ENCODE measurements at places on chromosomes 2 and 18.

GRCh38 chr2:181124497-181124896 lies 144.1 kb downstream of the UBE2E3 start:
- no peak for DNase-seq

- no peak for DNase-seq
These were observed 2.5 kb upstream of the ASIC4 start for GRCh38 chr2:219511547-219512325.

GRCh38 chr2:141589314-141589713 lies 541.5 kb downstream of the LRP1B start:
- DNase-seq, result no peak

DNA sequence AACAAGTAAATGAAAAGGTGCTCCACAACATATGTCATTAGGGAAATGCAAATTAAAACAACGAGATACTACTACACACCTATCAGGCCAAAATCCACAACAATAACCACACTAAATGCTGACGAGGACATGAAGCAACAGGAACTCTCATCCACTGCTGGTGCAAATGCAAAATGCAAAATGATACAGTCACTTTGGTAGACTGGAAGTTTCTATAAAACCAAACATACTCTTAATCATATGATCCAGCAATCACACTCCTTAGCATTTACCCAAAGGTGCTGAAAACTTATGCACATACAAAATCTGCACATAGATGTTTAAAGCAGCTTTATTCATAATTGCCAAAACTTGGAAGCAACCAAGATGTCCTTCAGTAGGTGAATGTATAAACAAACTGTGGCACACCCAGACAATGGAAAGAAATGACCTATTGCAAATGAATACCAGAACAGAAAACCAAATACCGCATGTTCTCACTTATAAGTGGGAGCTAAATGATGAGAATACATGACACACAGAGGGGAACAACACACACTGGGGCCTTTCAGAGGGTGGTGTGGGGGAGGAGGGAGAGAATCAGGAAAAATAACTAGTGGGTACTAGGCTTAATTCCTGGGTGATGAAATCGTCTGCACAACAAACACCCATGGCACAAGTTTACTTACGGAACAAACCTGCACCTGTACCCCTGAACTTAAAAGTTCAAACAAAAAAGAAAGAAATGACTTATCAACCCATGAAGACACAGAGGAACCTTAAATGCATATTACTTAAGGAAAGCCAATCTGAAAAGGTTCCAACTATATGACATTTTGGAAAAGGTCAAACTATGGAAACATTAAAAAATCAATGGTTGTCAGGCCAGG lies 80.4 kb downstream of the ASXL2 start:
- DNase-seq, result no peak

DNA sequence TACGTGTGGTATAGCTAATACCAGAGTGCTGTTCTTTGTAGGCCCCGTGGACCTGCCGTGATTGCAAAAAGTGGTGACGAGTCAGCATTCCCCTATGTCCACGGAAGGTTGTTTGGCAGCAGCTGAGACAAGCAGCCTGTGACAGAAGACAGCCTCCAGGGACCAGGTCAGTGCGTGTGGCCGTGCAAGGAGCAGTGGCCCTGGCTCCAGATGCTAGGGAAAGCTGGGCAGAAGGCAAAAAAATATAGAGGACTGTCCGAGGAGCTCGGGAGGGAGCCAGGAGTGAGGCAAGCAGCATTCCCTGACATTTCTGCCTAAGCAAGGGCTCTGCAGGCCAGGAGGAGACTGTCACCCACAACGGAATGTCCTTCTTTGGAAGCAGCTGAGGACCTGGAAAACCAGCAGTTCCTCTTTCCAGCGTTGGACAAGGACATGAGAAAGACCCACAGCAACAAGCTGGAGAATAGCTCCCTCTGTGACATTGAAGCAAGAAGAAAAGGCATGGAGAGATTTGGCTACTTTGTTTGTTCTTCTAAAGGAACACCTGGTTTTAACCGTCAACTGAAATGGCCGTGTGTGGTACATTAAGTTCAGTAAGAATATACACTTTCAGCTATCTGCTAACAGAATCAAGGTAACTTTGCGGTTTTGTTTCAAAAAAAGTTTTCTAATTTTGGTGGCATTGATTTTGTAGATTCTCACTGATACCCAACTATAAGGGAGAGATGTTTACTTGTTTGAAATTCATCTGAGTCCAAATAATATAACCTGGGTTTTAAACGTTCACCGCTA lies 58.3 kb downstream of the NPAS2 start:
- no peak for DNase-seq

DNA sequence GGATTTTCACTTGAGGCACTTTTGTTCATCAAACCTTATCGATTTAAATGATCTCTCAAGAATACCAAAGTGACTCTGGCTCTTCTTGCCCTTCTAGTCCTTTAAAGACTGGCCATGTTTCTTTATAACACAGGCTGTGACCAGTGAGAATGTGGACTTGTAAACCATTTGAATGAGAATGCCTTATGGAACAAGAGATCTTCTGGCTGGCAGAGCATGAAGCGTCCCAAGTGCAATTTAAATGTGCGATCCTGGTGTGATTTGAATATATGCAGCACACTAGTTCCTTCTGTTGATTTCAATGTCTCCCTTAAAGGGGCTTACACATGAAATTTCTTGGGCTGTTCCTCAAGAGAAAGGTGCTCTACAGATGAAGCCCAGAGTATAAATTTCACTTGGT lies 262.4 kb upstream of the CCDC68 start:
- DNase-seq, result no peak

DNA sequence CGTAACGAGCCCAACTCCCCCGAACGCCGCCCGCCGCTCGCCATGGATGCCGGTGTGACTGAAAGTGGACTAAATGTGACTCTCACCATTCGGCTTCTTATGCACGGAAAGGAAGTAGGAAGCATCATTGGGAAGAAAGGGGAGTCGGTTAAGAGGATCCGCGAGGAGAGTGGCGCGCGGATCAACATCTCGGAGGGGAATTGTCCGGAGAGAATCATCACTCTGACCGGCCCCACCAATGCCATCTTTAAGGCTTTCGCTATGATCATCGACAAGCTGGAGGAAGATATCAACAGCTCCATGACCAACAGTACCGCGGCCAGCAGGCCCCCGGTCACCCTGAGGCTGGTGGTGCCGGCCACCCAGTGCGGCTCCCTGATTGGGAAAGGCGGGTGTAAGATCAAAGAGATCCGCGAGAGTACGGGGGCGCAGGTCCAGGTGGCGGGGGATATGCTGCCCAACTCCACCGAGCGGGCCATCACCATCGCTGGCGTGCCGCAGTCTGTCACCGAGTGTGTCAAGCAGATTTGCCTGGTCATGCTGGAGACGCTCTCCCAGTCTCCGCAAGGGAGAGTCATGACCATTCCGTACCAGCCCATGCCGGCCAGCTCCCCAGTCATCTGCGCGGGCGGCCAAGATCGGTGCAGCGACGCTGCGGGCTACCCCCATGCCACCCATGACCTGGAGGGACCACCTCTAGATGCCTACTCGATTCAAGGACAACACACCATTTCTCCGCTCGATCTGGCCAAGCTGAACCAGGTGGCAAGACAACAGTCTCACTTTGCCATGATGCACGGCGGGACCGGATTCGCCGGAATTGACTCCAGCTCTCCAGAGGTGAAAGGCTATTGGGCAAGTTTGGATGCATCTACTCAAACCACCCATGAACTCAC lies 673 bp downstream of the PCBP1 start:
- DNase-seq, result peak; percentile 29

- DNase-seq, result no peak
These were observed at the start of gene MPP4 for GRCh38 chr2:201698588-201699226. TSS of gene MPP4 (minus strand) at chr2:201698644. CDS start at chr2:201693954, 4,690 bp downstream.

DNA sequence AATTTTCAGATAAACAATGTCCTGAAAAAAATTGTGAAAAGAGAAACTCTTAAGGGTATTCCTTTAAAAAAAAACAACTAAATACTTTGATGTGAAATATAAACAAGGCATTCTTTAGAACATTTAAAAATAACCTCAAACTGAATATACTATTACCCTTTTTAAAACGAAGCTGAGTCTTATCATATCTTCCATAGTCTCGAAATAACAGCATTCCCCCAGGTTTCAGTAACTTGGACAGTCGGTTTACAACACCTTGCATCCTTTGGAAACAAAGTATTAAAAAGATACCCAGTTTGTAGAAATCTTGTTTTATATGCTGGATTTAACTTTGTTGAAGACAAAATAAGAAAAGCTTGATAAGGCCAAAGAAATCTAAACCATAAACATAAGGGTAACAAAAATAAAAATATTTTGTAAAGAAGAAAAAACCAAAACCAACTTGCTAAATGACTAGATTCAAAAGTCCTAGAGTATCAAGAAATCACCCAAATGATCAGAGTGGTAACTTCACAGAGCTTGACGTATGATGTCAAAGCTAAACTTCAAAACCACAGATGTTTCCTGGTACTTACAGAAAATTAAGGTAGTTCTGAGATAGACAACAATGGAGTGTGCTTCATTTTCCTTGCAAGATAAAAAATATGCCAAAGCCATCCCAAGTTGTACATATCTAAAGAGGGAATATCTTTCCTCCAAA lies 107.8 kb downstream of the METTL8 start:
- no peak for DNase-seq

DNA sequence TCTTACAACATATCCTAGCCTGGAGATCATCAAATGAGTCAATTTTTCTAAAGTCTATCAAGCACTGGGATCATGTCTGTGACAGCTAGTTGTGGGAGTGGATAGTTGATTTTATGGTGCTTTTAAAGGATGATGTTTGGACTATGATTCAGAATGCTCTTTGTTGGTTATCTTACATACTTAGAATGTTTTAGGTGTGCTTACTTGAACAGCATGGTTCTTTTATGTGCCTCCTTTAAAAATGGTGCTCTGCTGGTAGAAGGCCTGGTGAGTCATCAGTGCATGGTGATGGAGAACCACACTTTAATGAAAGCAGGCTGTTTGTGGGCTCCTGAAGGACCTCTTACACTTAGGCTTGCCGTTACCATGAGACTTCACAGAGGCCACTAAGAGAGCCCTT lies 682.7 kb upstream of the FANCL start:
- no peak for DNase-seq

- DNase-seq, result no peak
These were observed 14.7 kb downstream of the NIFK start for GRCh38 chr2:121721926-121722325.

DNA sequence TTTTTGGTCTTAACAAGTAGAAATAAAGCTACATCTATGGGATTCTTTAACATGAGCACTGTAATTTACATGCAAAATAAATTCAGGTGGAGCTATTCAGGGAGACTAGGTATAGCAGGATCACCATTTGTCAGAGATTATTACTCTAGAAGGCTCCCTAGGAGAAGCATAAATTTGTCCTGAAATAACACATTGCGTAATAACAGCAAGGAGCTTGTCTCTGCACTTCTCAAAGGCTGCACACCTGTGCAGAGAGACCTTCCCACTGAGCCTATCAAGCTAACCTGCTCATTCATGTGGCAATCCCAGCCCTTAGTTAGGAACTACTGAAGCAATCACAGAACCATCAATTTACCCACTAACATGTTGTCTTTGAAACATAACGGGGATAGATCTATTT lies 437.4 kb upstream of the MC4R start:
- DNase-seq, result no peak

DNA sequence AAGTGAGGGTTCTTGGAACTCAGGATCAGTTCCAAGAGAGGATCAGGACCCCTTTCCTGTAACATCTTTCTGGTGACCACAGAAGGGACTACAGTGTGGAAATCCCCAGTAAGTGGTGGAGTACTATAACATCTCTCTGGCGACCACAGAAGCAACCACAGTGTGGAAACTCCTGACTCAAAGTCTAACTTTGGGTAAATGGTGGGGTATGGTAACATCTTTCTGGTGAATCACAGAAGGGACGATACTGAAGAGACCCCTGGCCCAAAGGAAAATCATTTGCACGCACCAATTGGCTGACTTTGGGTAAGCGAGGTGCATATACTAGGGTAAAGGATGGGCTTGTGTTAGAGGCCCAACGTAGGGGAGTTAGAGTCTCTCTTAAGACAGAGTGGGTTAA lies 56.3 kb upstream of the GULP1 start:
- DNase-seq, result no peak

- DNase-seq, result no peak
These were observed 86.6 kb downstream of the ASB1 start for GRCh38 chr2:238513346-238513745.

DNA sequence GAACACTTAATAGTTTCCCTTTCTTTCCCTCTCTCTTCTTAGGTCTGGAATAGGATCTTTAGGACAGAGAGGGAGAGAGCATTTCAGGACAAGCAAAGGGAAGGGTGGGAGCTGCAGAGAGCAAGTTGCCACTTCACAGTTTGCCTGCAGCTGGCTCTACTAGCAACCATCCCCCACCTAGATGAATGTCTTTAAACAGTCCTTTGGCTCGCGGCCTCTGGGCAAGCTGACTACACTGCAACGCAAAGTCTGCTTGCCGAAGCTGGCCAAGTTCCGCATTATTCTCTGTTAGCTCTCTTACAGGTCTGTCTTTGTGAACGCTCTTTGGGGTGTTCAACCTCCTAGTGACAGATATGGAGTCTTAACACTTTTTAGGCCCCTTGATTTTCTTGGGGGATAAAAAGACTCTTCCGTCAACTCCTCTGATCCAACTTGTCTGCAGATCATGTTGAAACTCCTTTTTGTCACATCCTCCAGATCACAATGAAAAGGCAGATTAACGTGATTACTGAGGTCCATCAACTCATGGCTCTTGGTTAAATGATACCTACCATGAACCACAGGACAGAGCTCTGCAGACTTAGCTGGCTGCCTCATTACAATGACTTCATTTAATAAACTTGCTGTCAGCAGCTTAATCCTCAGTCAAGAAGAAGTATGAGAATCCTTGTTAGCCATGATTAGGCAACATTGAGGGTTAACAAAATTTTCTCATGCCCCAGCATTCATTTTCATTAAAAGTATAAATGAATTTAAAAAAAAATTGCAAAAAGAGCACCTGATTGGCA lies 74.6 kb downstream of the SLC4A3 start:
- DNase-seq, result no peak

GRCh38 chr18:13480571-13481255 lies 245.6 kb downstream of the FAM210A start:
- DNase-seq, result no peak

DNA sequence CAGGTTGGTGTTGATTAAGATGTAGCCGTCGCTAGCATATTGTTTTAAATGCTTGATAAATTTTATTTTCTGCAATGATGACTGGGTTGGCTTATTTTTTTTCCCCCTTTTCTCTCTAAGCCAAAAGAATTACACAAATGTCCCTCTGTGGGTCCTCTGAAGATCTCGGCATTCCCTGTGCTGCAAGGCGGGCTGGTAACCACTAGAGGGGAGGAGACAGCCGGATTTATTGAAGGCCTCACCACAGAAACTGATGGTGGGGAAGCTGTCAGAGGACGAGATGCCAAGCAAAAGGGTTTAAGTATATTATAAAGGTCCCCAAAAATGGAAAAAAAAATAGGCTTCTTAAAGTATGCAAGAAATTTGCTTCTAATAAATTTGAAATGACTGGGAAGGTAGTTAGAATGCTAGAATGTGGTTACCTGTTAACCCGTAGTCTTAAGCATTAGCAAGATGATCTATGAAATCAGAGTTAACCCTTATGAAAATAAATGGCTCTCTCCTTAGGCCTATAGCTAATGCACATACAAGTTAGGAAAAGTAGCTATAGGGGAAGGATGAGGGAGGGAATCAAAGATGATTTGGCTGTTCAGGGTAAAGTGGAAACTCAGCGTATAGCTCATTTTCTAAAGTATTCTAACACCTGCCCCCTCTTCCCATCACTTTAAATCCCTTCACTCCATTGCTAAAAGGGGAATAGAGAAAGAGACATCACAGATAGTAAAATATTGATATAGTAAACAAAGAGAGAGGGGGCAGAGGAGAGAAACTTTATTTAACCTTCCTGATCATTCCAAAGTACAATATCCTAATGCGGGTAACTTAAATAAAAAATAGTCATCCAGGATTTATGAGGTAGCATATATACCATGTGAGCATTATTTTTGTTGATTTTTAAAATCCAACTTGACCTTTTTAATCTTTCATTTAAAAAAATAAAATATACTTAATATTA lies 894.5 kb upstream of the POU3F3 start:
- no peak for DNase-seq
